ENCODE measurements at places on chromosomes 12 and 14.

- DNase-seq = no peak
Measured at GRCh38 chr12:87323369-87323768, 705.8 kb downstream of the C12orf50 start.

DNA sequence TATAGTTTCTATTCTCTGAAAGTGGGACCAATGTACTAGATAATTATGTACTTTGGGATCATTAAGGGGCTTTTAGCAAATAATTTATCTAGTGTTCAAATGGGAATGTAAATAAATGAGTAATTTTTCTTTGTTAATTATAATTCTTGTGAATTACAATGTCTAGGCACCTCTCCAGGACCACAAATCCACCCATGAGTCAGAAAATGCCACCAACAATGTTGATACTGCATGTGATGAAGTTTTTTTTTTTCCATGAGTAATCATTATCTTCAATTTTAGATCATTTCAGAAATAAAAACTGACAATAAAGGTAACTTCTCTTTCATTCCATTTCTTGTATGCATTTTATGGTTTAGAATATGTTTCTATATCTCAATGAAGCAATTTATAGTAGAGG lies 470.3 kb downstream of the VRK1 start:
- DNase-seq = no peak

DNA sequence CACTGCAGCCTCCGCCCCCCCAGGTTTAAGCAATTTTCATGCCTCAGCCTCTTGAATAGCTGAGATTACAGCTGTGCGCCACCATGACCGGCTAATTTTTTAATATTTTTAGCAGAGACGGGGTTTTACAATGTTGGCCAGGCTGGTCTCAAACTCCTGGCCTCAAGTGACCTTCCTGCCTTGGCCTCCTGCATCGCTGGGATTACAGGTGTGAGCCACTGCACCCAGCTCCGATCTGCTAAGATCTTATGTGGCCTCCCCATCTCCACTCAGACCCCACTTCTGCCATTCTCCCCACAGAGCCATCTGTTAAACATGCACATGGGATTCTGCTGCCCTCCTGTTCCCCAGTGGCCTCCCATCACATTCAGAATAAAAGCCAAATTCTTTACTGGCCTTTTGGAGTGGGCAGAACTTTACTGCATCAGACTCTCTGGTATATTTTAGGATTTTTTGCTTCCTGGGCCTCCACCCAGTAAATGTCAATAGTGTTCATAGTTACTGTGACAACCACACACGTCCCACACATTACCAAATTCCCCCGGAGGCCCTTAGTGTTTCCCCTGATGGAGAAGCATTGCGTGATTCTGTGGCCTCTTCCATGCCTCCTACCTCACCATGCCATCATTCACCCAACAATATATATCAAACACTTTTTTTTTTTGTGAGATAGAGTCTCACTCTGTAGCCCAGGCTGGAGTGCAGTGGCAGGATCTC lies 96.3 kb downstream of the PTPN11 start:
- no peak for DNase-seq

DNA sequence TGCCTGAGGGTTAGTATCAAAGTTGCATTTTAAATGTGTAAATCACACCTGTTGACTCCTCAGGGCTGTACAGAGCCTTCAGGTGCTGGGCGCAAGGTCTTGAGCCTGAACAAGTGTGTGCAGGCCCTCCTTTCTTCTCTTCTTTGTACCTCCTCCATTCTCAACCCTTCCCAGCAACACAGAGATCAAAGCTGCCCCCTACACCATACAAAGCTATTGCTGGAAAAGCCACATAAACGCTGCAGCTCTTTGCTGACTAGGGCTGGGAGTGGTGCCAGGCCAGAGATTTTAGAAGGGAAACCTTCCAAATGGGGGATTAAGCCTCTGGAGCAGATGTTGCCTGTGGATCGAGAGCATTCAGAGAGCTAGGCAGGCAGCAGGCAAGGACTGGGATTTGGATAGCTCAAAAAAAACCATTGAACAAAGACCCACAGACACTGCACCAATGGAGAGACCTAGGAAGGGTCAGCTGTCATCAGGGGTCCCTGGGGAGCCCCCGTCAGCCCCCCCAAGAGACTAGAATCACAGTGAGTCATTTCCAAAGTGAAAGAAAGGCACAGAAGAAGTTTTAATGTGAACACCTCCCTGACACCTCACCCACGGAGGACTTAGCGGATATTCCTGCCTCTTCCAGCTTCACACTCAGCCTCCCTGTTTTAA lies 18.2 kb upstream of the SUSD6 start:
- no peak for DNase-seq

DNA sequence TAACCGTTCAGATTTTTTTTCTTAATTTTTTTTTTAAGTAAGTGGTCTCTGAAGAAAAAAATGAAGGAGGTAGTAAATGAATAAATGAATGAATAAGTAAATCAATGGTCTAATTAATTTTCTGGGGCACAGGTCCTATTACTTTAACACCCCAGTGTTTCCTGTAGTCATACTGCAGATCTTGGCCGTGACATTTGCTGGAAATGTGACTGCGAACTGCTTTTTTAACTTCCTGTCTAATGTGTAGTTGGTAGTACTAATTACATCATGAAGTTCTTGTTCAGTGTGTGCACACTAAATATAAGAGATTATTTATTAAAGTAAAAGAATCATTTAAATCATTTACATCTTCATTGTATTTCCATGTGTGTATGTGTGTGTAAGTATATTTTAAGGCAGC lies 45.4 kb downstream of the AEBP2 start:
- DNase-seq = no peak

GRCh38 chr14:92316937-92317336 lies 6.0 kb upstream of the SLC24A4 start:
- no peak for DNase-seq

DNA sequence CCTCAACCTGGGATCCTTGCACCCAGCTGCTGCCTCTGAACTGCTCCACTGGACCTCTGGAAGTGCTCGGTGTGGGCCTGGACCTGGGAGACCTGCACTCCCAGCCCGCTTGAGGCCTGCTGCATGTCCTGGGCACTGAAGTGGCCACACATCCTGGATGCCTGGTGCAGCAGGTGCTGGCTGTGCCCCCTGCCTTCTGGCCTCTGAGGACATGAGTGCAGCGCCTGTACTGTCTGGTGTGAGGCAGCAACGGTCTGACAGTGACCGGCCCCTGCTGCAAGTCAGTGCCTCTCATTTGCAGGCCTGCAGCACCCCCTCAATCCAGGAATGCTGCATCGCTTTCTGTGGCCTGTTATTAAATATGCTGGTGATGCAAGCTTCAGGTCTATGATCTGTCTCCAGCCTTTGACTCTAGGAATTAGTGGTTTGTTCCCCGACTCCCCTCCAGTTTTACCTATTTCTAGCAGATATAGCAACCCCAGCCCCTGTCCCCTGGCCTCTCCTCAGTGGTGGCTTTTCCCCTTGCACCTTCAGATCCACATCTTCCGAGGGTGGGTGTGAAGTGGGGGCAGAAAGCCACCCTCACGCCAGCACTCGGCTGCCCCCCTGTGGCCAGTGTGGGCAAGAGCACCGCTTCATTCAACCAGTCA lies 3.6 kb downstream of the SMIM41 start:
- DNase-seq = peak; percentile 61

DNA sequence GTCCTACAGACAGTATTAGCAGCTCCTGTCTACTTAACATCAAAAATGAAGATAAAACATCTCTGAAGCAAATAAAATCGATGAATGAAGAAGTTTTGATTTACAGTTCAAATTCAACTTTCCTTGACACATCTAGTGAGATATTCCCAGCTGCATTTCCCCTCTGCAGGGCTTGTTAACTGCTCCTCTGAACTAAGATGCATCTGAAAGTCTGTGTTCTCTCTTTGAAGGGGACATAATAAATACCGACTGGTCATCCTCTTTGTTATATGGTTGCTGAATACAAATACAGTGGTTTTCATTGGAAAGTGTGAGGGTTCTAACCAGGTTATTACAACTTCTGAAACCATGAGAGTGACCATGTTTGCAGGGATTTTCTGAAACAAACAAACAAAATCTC lies 266.4 kb upstream of the SLC16A7 start:
- DNase-seq = no peak

- DNase-seq = no peak
Measured at GRCh38 chr12:22658214-22658613, 33.2 kb downstream of the ETNK1 start.

GRCh38 chr14:81298122-81298521 lies 77.4 kb upstream of the GTF2A1 start:
- no peak for DNase-seq

- no peak for DNase-seq
Measured at GRCh38 chr12:80756875-80757274, 40.2 kb downstream of the MYF5 start.

GRCh38 chr12:47808574-47809365 lies 10.9 kb downstream of the HDAC7 start:
- DNase-seq = no peak

DNA sequence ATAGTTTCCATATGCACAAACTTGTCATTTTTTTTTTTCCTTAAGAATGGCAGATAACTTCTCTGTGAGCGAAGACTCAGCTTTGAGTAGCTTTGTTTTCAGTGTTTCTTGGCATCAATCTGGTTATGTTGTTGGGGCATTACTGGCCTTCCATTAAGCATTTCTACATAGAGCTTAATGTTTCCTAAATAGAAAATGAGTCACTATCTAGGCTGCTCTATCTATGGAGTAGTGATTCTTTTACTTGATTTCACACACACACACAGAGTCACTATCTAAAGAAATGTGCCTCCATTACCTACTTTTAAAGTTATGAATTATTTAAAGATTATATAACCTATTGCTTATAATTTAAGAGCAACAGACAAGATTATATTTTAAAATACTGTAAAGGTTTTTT lies 53.9 kb downstream of the TMEM260 start:
- DNase-seq = no peak

DNA sequence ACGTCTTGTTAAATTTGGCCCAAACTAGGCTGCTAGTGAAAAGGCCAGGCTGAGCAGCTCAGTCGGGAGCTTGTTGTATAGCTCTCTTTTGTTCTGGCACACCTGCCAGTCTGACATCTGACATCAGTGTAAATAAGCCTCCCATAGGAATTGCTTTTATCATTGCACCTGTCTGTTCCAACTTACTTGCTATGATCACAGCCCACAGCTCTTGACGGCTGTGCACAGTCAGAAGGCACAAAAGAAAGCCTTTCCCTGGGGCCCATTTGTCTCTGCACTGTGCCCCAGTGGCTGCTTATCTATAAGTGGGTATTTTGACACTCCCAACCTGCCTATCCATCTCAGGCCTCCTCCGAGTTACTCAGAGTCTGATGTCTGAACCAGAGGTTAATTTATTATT lies 324.5 kb downstream of the NUAK1 start:
- no peak for DNase-seq

DNA sequence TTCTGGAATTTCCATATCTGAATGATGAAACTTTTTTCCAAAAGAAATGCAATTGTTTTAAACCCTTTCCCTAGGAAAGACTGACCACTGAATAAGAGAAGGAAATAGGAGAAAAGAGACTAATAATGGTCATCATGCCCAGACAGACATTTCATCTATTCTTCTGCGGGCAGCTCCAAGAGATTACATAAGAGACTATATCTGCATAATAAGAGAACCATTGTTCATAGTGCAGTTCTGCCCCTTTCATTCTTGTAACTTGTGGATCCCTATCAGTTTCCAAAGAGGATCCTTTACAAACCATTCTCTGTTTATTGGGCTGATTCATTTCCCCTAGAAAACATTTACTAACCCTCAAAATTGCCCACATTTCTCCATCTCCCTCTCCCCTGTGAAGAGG lies 197.8 kb downstream of the FSCB start:
- no peak for DNase-seq

DNA sequence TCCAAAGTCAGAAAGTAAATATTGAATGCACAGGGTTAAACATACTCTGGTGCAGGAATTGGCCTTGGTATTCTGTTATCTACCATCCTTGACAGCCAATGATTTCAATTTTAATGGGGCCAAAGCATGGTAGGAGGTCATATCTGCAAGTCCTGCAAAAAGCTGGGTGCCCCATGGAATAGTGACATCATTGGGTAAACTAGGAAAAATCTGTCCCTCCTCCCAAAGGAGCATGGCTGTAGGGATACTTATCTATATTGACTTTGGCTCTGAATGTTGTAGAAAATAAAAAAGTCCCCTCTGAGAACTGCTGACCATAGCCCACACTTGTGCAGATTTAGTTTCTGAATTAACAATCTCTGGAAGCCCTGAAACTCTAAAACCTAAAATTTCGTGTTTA lies 403.2 kb upstream of the SEL1L start:
- DNase-seq = no peak

DNA sequence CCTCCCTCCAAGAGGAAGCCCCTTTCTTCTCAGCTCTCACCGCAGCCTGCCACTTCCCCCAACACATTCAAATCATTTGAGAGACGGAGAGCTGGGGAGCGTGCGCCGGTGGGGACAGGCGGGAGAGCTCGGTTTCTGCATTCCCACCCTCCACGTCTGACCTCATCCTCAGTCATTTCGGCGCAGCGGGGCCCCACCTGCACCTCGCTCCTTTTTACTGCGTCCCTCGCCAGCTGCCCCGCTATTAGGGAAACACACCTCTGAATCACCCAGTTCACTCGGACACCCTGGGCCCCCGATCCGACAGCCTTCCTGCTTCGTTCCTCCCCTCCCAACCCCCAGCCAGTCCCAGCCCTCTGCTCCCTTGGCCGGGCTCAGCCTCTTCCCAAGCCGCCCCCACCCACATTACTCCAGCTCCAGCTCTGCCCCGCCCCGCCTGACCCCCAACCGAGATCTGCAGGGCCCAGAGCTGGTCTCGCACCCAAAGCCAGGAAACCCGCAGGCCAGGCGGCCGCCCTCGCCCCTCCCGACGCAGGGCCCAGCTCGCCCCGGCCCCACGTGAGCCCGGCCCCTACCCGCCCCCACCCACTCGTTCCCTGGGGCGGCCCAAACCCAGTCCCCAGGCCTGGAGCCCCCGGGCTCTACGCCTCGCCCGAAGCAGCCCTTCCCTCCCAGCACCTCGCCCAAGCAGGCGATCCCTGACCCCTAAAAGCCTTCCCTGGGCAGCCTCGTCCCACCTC lies 783 bp downstream of the CORO1C start:
- peak; percentile 22 for DNase-seq

- DNase-seq = no peak
Measured at GRCh38 chr14:72521045-72521444, 372.9 kb downstream of the DPF3 start.

- DNase-seq = no peak
Measured at GRCh38 chr14:23177181-23177580, 6.3 kb downstream of the SLC7A8 start.

GRCh38 chr14:99702115-99702514 lies 18.0 kb downstream of the CYP46A1 start:
- no peak for DNase-seq

- no peak for DNase-seq
Measured at GRCh38 chr12:61713121-61713520, 547.1 kb upstream of the USP15 start.

GRCh38 chr12:128387811-128388422 lies 120.9 kb downstream of the TMEM132C start:
- DNase-seq = peak; percentile 20

GRCh38 chr14:26370115-26370514 lies 227.7 kb downstream of the NOVA1 start:
- DNase-seq = no peak

- no peak for DNase-seq
Measured at GRCh38 chr14:31886156-31886835, 190.8 kb upstream of the ARHGAP5 start.

GRCh38 chr12:62523619-62524018 lies 57.0 kb downstream of the MON2 start:
- DNase-seq = no peak

- DNase-seq = no peak
Measured at GRCh38 chr12:52146822-52147366, 44.9 kb downstream of the KRT80 start.

Measured in CD4-positive, alpha-beta T cell (primary cell).